Activated CD4-positive, alpha-beta memory T cell treated with anti-CD3 and anti-CD28 coated beads for 36 hours (primary cell): ENCODE measurements at places on chromosomes 1 and 21. TPM values are rescaled to one million over a fixed set of nuclear protein-coding genes. Genes with fewer than 3 reads are reported as not detected.

Gene CACHD1
- 0.33 TPM for total RNA-seq

Gene TTC22
- 4.6 TPM for total RNA-seq

Gene OR1C1
- total RNA-seq: not detected

Gene SLAMF9
- total RNA-seq: not detected

Gene CD164L2
- total RNA-seq: not detected

Gene FCRLB
- not detected for total RNA-seq

GRCh38 chr1:59089036-59089798, 207.7 kb upstream of the FGGY start:
- no peak for DNase-seq
- H3K36me3 ChIP-seq: no peaks in the 10 kb centered on the region
- peaks cover 3% of the 10 kb centered on the region for H3K27me3 ChIP-seq

GRCh38 chr1:207959141-207959825, 48.4 kb upstream of the CD34 start:
- peak overlapping the region; percentile 63 for H3K4me3 ChIP-seq
- H3K27ac ChIP-seq: no peak overlapping the region
- peaks cover 46% of the 10 kb centered on the region for H3K27me3 ChIP-seq
- DNase-seq: peak; percentile 47

DNA sequence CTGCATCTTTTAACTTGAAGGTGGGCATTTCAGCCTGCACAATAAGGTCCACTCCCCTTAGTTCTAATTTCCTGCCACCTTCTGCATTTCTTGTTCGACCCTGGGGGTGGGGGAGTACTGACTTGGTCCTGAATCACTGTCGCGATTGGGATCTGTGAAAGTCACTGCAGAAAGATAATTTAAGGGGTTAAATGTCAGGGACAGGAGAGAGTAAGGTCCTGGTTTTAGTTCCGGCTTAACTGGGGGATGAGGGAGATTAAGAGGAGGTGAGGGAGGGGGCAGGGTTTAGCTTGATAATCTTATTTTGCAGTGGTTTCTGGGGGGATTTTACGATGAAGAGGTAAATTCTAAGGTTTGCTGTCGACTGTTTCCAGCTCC, 128.1 kb downstream of the MRPS6 start:
- H3K27ac ChIP-seq: no peak overlapping the region
- no peak for DNase-seq
- peaks cover 28% of the 10 kb centered on the region for H3K4me1 ChIP-seq
- H3K36me3 ChIP-seq: no peaks in the 10 kb centered on the region
- peak overlapping the region; percentile 46 for H3K4me3 ChIP-seq

GRCh38 chr1:111656086-111657017, 36.8 kb downstream of the RAP1A start:
- no peak overlapping the region for H3K27ac ChIP-seq
- H3K27me3 ChIP-seq: no peaks in the 10 kb centered on the region
- DNase-seq: no peak
- no peak overlapping the region for H3K4me3 ChIP-seq
- peaks cover 48% of the 10 kb centered on the region for H3K4me1 ChIP-seq

DNA sequence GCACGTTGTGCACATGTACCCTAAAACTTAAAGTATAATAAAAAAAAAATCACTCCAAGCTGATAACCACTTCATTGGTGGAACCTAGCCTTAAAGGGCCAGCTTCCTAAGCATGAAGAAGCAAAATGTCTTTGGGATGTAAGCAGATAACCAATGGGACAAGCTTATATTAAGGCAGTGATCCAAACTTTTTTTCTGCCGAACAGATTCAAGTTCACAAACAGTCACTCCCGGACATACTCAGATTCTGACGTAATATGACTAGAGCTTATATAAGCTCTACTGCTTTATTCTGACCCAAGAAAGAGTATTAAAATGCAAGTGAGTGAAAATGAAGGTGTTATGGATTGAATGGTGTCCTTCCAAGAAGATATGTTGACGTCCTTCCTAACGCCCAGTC, 44.9 kb upstream of the HIVEP3 start:
- H3K36me3 ChIP-seq: peaks cover 7% of the 10 kb centered on the region
- no peaks in the 10 kb centered on the region for H3K4me1 ChIP-seq
- no peak overlapping the region for H3K27ac ChIP-seq
- no peaks in the 10 kb centered on the region for H3K27me3 ChIP-seq
- no peak for DNase-seq
- H3K4me3 ChIP-seq: no peak overlapping the region

- peaks cover 39% of the 10 kb centered on the region for H3K36me3 ChIP-seq
- H3K4me1 ChIP-seq: peaks cover 2% of the 10 kb centered on the region
- no peak overlapping the region for H3K27ac ChIP-seq
- DNase-seq: peak; percentile 58
- H3K4me3 ChIP-seq: no peak overlapping the region
Measured at GRCh38 chr1:7975212-7975865, 13.8 kb downstream of the PARK7 start.

GRCh38 chr1:85278853-85279314, 2.5 kb upstream of the BCL10 start:
- peaks cover 2% of the 10 kb centered on the region for H3K36me3 ChIP-seq
- no peak overlapping the region for H3K4me3 ChIP-seq
- peak; percentile 79 for DNase-seq

GRCh38 chr1:69982992-69983391, 222.4 kb downstream of the LRRC40 start:
- no peak for DNase-seq
- H3K4me3 ChIP-seq: no peak overlapping the region
- no peaks in the 10 kb centered on the region for H3K4me1 ChIP-seq
- H3K36me3 ChIP-seq: no peaks in the 10 kb centered on the region
- no peaks in the 10 kb centered on the region for H3K27me3 ChIP-seq

GRCh38 chr21:38499296-38499695, 1.0 kb upstream of the ERG start:
- no peak overlapping the region for H3K4me3 ChIP-seq
- H3K27ac ChIP-seq: no peak overlapping the region
- peaks cover 44% of the 10 kb centered on the region for H3K27me3 ChIP-seq

DNA sequence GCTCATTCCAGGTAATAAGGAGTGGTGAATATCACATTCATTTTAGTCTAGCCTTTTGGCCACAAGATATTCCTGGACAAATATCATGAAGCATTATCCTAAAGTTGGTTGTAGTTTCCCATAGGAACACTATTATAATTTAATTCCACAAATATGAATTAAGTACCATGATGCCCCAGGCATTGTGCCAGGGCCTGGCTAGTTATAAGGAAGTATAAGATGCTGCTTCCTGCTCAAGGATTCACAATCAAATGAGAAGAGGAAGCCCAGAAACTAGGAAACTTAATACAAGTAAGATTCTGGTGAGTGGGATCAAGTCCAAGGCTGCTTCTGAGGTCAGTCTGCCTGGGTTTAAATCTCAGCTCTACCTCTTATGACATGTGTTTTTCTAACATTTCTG, 30.6 kb upstream of the ZP4 start:
- H3K27ac ChIP-seq: no peak overlapping the region
- no peak overlapping the region for H3K4me3 ChIP-seq
- no peaks in the 10 kb centered on the region for H3K36me3 ChIP-seq
- no peak for DNase-seq

GRCh38 chr1:208233546-208233945, 10.6 kb downstream of the PLXNA2 start:
- H3K36me3 ChIP-seq: no peaks in the 10 kb centered on the region
- H3K27ac ChIP-seq: no peak overlapping the region
- H3K4me3 ChIP-seq: no peak overlapping the region
- peaks cover 15% of the 10 kb centered on the region for H3K4me1 ChIP-seq
- DNase-seq: no peak

GRCh38 chr1:22142315-22143064, 407 bp downstream of the WNT4 start:
- peak; percentile 18 for DNase-seq
- H3K36me3 ChIP-seq: no peaks in the 10 kb centered on the region
- H3K27ac ChIP-seq: no peak overlapping the region
- H3K27me3 ChIP-seq: peaks cover 46% of the 10 kb centered on the region
- H3K4me1 ChIP-seq: peaks cover 6% of the 10 kb centered on the region
- H3K4me3 ChIP-seq: no peak overlapping the region

DNA sequence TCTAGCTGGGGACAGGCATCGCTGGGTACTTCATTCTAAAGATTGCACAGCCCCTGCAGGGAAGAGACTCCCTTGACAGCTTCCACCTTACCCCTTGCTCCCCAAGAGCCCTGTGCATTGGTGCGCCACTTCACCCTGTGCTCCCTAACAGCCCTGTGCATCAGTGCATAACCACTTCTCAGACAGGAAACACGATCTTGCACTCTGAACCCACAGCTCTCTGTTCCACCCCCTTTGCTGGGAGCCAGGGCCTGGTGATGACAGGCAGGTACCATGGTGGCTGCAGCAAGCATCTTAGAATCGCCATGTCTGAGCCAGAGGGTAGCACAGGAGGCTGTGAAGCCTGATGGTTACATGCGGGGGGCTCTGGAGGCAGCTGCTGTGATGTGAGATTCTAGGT, 5.0 kb downstream of the ALPL start:
- H3K27me3 ChIP-seq: peaks cover 22% of the 10 kb centered on the region
- H3K27ac ChIP-seq: no peak overlapping the region
- no peaks in the 10 kb centered on the region for H3K36me3 ChIP-seq
- H3K4me1 ChIP-seq: no peaks in the 10 kb centered on the region

- peaks cover 2% of the 10 kb centered on the region for H3K27me3 ChIP-seq
- no peak overlapping the region for H3K4me3 ChIP-seq
Measured at GRCh38 chr1:202306535-202307345, 35.0 kb downstream of the UBE2T start.

DNA sequence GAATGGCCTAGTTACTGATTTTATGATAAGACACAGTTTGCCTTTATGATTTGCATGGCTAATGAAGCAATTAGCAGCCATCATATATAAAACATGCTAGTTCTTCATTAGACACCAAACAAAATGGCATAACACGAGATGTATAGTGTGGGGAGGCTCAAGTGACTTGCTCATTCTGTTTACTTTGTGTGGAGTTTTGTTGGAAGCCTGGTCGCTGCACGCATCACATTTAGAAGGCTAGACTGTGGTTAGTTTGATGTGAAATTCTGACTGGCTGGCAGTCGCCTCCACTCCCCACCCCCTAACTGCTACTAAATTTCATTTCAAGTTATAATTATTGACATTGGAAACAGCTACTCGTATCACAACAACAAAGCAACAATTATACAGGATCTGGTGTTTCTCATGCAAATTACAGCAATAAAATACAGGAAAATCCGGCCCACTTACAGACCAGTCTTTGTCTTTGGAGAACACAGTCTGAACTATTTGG, 356.1 kb downstream of the LMO4 start:
- H3K36me3 ChIP-seq: no peaks in the 10 kb centered on the region
- H3K4me1 ChIP-seq: no peaks in the 10 kb centered on the region
- H3K4me3 ChIP-seq: no peak overlapping the region
- H3K27me3 ChIP-seq: peaks cover 4% of the 10 kb centered on the region
- no peak overlapping the region for H3K27ac ChIP-seq

DNA sequence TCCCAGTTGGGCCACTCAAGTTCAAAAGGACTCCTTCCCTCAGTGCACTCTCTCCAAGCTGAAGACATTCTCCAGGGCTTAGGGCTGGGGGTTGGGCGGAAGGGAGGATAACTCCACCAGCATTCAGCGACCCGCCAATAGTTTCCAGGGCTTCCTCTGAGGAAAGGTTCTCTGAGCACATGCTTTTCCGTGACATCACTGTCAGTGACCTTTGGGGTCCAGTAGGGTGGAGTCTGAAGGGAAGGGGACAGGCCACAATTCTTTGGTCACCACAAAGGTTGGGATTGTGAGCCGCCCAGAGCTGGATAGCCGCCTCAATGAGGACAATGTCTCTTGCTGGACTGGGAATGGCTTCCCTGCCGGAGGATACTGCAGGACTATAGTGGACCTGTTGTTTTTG, 22.8 kb upstream of the RXRG start:
- H3K36me3 ChIP-seq: no peaks in the 10 kb centered on the region
- H3K27ac ChIP-seq: no peak overlapping the region
- H3K27me3 ChIP-seq: peaks cover 12% of the 10 kb centered on the region
- H3K4me1 ChIP-seq: no peaks in the 10 kb centered on the region
- H3K4me3 ChIP-seq: no peak overlapping the region
- DNase-seq: no peak

DNA sequence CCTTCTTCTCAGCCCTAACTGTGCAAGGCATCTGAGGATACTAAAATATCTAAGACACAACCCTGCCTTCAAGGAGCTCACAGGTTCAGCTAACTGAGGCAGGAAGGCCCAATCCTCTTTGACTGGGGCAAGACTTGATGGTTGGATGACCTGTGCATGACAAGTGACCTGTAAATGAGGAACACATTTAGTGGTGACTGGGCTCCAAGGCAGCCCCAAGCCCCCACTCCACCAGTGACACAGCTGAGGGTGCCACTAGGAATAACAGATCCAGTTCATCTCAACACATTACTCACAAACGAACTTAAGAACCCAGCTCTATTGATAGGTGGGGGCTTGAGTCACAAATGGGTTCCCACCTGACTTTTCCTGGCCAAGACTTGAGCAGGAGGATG, 244.7 kb upstream of the IRF2BP2 start:
- H3K4me1 ChIP-seq: peaks cover 27% of the 10 kb centered on the region
- no peak overlapping the region for H3K4me3 ChIP-seq
- no peaks in the 10 kb centered on the region for H3K36me3 ChIP-seq
- no peak overlapping the region for H3K27ac ChIP-seq
- DNase-seq: no peak
